ENCODE measurements at places on chromosomes 2 and 18.

- peak; percentile 38 for DNase-seq
Measured at GRCh38 chr18:48711651-48712486, 173.0 kb downstream of the CTIF start.

DNA sequence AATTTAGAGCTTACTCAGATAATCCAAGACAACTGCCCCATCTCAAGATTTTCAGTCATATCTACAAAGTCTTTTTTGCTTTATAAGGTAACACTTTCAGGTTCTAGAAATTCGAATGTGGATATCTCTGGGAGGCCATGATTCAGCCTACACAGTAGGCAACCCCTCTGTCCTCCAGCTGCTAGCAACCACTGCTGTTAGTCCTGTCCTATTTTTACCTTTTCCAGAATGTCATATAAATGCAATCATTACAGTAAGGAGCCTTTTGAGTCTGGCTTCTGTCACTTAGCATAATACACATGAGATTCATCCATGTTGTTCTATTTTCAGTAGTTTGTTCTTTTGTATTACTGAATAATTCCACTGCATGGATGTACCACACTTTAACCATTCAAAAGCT is 28.5 kb upstream of the MARCHF7 start:
- DNase-seq: no peak

- no peak for DNase-seq
Measured at GRCh38 chr2:216210701-216211540, 101.8 kb downstream of the XRCC5 start.

DNA sequence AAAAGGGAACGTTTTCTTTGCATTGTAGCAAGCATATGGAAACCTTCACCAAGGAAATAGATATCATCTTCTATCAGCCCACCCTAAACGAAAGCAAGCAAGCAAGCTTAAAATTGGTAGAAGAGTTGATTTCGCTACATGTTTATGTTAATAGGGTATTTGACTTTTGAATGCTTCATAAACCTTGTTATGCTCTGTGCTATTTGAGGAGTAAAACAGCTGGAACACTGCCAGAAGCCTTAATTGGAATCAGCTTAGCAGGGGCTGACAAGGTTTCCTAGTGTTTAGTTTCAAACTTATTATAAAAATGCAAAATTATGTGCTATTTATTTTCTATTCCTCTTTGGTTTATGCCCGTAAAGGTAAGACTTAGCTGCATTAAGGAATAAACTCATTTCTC is 70.6 kb upstream of the LINC00305 start:
- no peak for DNase-seq

- peak; percentile 76 for DNase-seq
Measured at GRCh38 chr2:165293440-165294420, 54.5 kb downstream of the SCN2A start.
